ENCODE measurements at places on chromosomes 3 and 15. TPM values are rescaled to one million over a fixed set of nuclear protein-coding genes. Genes with fewer than 3 reads are reported as not detected.

PLCH1 gene
- 0.62 TPM for total RNA-seq

DNA sequence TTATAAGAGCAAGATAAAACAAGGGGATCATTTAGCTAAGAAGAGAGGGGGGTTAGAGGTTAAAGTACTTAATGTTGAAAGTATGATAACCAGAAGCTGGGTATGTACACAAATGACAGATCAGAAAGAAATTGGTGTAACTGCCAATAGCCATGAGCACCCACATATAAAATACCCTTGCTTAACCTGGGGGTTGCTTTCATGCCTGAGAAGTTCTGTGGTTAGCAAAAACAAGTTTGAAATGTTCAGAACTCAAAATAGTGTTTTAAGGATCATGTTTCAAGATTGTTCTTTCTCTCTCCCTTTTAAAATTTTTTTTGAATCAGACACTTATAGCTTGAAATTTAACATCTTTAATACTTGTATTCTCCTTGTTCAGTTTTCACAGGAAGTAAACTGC is 321.4 kb upstream of the GBE1 start:
- no peak for DNase-seq

EFCC1 gene
- total RNA-seq, result 0.27 TPM

DNA sequence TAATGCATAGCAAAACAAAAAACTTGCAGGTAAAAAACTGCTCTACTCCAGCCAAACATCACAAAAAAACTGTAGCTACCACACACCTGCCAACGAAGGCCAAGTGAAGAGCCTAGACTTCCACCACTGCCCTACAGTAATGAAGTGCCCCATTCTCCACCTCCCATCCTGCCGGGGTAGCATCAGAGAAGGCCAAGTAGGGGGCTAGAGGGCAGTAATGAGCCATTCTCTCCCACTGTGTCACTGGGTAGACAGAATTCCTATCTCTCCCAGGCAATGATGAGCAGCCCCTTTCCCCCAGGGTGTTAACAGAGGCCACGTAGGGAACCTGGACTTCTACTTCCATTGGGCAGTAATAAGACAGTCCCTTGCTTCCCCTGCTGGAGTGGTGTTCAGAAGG is 9.5 kb downstream of the SEC22C start:
- peak; percentile 8 for DNase-seq

- DNase-seq, result no peak
These were observed 88.7 kb downstream of the CACNA2D3 start for GRCh38 chr3:54211097-54211496.

- peak; percentile 45 for DNase-seq
These were observed 33.3 kb upstream of the MEIS2 start for GRCh38 chr15:37133602-37134001.

DNA sequence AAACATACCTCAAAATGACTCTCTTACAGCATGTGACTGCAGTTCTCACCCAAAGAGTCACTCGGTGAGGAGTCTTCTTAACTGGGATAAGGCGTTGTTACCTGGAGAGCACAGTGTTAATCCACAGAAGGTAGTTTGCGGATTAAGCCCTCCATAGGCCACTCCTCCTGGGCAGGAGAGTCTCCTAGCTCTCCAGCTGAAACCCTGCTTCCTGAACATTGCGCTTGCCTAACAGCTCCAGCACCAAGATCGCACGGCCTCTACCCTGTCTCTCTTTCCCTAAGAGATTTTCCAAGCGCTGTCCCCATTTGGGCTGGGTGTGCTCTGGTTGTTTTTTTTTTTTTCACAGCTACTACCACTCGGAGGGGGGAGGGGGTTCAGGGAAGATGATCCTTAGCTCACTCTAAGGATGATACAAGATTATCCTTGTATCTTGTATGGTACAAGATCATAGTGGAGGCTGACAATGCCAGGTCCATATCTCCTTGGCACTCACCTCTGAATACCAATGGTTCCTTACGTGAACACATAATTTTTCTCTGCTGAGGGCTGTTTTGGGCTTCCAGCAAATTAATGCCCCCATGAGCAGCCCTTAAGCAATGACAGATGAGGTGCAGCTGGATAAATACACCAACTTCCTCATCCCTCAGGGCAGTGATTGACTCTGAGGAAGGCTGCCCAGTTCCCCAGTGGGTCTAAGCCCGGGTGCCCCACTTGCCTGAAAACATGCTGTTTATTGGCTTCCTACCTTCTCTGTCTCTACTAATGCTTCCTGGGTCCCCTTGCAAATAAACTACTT is 185.2 kb upstream of the TSC22D2 start:
- DNase-seq, result no peak

KCNMB2 gene
- not detected for total RNA-seq

GRCh38 chr15:44381236-44381635 is 46.2 kb upstream of the CTDSPL2 start:
- DNase-seq, result no peak

GFM1 gene
- total RNA-seq, result 58.0 TPM

- DNase-seq, result no peak
These were observed 725 bp downstream of the TLE3 start for GRCh38 chr15:70097063-70097320.

DNA sequence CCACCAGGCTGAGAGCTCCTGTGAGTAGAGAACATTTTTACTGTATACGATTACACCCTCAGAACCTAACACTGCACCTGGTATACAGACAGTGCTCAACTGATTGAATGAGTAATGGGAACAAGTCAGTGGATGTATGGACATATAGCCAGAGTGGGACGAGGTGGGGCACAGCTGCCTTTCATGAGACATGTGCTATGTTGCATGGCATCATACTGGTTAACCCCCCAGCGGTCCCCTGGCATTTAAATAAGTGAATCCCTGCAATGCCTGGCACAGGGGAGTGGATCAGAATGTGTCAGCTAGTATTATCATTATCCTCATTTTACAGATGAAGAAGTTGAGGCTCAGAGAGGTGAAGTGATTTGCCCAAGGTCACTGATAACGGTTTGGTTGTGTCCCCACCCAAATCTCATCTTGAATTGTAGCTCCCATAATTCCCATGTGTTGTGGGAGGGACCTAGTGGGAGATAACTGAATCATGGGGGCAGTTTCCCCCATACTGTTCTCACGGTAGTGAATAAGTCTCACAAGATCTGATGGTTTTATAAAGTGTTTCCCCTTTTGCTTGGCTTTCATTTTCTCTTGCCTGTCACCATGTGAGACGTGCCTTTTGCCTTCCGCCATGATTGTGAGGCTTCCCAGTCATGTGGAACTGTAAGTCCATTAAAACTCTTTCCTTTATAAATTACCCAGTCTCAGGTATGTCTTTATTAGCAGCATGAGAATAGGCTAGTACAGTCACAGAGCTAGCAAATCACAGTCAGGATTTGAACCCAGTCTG is 56.0 kb upstream of the ATP2B2 start:
- DNase-seq, result no peak

GASK1A gene
- 0.08 TPM for total RNA-seq

- DNase-seq, result no peak
These were observed 103.8 kb downstream of the CHCHD6 start for GRCh38 chr3:126807795-126808194.

NRROS gene
- total RNA-seq, result 0.02 TPM

DNA sequence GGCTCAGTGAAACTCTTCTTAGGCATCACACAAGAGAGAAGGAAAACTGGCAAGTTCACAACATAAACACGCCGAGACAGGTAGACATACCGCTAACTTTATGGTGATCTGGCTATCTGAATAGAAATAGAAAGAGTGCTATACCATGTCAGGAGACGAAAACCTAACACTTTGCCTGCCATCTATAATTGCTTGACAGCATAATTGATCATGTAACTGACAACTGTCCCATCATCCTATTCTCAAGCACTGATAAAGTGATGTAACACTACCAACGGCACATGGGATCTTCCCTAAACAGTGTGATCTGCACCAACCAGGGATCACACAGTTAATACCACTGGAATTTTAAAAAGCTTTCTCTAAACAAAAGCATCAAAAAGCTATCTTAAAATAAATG is 270.9 kb upstream of the NSMCE3 start:
- DNase-seq, result no peak

BNC1 gene
- not detected for total RNA-seq

EIF4A2 gene
- 440 TPM for total RNA-seq

MRPL47 gene
- total RNA-seq, result 96.8 TPM
